Tibial nerve (tissue), 4 donors: ENCODE measurements at places on chromosomes 5 and 9.

- no peak for DNase-seq
Observed at GRCh38 chr9:17837965-17838364, 259.1 kb downstream of the SH3GL2 start.

DNA sequence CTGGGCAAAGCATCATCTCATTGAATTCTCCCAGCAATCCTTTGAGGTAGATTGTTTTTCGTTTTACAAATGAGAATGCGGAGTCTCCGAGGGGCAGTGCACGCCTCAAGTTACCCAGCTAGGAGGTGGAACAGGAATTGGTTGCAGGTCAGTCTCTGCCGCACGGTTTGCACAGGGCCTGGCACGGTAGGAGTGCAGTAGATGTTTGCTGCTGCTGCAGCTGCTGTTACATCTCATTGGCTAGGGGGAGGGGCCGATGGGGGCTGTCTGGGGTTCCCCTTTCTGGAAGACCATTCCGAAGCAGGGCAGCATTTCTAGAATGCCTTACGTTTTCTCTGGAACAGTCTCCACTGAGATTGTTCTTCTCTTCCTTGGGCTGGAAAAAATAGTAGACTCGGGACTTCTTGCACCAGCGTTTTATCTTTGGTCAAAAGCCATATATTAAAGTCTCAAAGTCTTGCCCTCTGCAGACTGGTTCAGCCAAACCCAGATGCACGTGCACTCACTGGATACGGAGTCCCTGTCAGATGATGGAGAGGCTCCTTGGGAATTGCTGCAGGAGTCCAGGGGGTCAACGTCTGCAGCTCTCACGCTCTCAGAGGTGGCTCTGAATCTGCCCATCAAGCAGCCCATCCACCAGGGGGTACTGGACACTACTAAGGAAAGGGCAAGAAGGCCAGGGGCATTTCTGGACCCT is 1.2 kb downstream of the USP20 start:
- no peak for DNase-seq

DNA sequence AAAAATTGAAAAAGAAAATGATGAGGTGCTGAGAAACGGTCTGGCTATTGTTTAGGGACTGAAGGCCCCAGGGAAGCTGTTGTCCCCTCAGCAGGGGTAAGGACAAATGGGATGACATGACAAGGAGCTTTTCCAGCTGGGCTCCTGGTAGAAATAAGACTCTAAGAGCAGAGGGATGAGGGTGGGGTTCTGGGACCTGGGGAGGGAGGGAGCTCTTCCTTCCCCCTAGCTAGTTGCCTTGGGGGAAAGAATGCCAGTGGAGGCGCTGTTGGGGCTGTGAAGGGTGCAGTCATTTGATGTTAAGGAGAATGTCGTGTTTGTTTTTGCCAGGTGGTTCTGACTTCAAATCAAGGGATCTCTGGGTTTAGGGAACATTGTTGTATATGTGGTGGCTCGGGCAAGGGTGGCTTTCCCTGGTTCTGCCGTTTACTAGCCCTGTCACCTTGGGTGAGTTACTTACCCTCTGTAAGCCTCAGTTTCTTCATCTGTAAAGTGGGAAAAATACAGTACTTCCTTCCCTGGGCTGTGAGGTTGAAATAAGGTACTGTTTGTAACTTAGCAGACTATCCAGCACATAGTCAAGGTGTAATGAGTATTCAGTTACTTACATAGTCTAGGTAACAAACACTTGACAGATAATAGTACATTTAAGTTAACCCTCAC is 47.8 kb downstream of the WWC1 start:
- no peak for DNase-seq

- DNase-seq, result no peak
Observed at GRCh38 chr5:18959535-18959934, 1028.5 kb downstream of the CDH18 start.

GRCh38 chr9:3263698-3264097 is 262.1 kb downstream of the RFX3 start:
- DNase-seq, result no peak

GRCh38 chr9:136399176-136400037 is 563 bp downstream of the SNAPC4 start:
- DNase-seq, result no peak

GRCh38 chr9:81999806-82000205 is 11.2 kb downstream of the SPATA31D1 start:
- no peak for DNase-seq

DNA sequence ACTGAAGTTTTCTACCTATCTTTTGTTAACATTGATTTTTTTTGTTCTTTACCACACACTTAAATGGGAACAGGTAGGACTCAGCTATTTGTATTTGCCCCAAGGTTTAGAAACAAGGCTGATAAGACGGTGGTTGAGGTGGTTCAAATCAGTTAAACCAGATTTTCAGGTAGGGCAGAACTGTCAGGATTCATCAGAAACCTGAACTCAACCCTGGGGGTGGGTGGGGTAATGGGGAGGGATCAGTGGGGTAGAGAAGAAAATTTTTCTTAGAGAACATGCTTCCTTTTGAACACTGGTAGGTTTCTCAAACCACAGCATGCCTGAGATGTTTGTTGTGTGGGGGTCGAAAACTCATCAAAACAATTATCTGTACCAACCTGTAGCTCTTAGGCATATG is 113.0 kb downstream of the BASP1 start:
- no peak for DNase-seq

DNA sequence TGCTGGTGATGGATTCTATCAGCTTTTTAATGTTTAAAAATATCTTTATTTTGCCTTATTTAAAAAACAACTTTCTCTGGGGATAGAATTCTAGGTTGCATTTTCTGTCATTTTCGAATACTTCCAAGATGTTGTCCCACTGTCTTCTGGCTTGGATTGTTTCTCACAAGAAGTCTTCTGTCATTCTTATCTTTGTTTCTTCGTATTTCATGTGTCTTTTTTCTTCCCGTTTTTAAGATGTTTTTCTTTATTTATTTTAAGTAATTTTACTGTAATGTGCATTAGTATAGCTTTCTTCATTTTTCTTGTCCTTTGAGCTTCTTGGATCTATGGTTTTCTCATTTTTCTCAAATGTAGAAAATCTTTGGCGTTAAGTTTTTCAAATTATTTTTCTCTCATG is 19.1 kb downstream of the STX17 start:
- no peak for DNase-seq

- DNase-seq, result no peak
Observed at GRCh38 chr9:93111371-93112115, 15.5 kb downstream of the CARD19 start.

- DNase-seq, result no peak
Observed at GRCh38 chr5:74034733-74035132, 408.7 kb downstream of the ARHGEF28 start.

GRCh38 chr5:160787240-160787639 is 64.8 kb downstream of the ATP10B start:
- no peak for DNase-seq

DNA sequence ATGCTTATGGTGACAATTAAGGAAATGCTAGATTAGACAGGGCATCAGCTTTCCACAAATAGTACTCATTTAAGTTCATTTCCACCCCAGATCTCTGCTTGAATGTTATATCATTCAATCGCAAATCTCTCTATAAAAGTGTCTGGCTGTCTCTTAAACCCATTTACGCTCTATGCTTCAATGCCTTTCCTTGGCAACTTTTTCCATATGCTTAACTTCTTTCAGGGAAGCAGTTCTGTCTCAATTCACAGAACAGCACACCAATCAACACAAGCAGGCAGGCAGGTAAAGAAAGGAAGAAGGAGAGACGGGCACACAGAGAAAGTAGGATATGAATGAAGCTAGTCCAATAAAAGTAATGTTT is 243.1 kb downstream of the DENND1A start:
- DNase-seq, result no peak

- DNase-seq, result no peak
Observed at GRCh38 chr5:67659288-67659687, 462.7 kb upstream of the CD180 start.

GRCh38 chr5:158397278-158397677 is 538.3 kb upstream of the CLINT1 start:
- DNase-seq, result no peak

DNA sequence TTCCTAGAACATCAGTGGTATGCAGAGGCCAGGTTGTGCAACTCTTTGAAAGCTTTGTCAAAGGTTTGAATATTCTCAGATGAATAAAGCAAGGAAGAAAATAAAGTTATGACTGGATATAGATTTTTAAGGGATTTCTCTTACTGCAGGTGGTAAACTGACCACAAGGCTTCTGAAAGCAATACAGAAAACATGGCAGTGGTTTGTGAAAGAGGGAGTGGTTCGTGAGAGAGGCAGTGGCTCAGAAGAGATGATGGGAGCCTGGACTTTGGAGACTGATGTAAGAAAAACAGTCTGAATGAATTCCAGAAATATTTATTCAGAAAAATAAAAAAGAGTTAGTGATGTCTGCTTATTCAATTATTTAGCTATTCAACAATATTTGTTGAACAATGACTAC is 380.4 kb upstream of the CTNND2 start:
- no peak for DNase-seq
